ENCODE measurements at places on chromosomes 1 and 21. TPM values are rescaled to one million over a fixed set of nuclear protein-coding genes. Genes with fewer than 3 reads are reported as not detected.

Gene KRTAP19-1
- not detected for total RNA-seq

Gene KRTAP11-1
- total RNA-seq, result not detected

Gene AMIGO1
- total RNA-seq, result 4.9 TPM

Gene CFHR5
- not detected for total RNA-seq

Gene UBL4B
- total RNA-seq, result not detected

Gene SH2D1B
- total RNA-seq, result not detected

Gene FAM78B
- 0.36 TPM for total RNA-seq

Gene ARF1
- total RNA-seq, result 317 TPM

Gene CLDN17
- not detected for total RNA-seq

Gene ARHGEF16
- 0.66 TPM for total RNA-seq

Gene FCRL4
- total RNA-seq, result not detected

Gene CLCA4
- total RNA-seq, result not detected

Gene EIF3I
- total RNA-seq, result 240 TPM

Gene AMPD1
- not detected for total RNA-seq

Gene PRDM15
- total RNA-seq, result 5.8 TPM

Gene AGMAT
- total RNA-seq, result 0.52 TPM

Gene MROH7
- total RNA-seq, result 0.73 TPM

Gene ILDR2
- total RNA-seq, result 0.13 TPM

Gene NBPF10
- 2.8 TPM for total RNA-seq

Gene TFF1
- total RNA-seq, result not detected

Gene GBP7
- not detected for total RNA-seq

Gene VSIG8
- total RNA-seq, result 0.07 TPM

Gene MX1
- total RNA-seq, result 3.1 TPM

Gene SYT2
- under 0.01 TPM for total RNA-seq

Gene PLOD1
- total RNA-seq, result 1,597 TPM

Gene ANXA9
- total RNA-seq, result not detected

Gene UBE2J2
- 37.5 TPM for total RNA-seq

Gene BATF3
- total RNA-seq, result 3.4 TPM

Gene AIM2
- total RNA-seq, result not detected

Gene VPS72
- total RNA-seq, result 27.1 TPM

Gene CTBS
- 22.9 TPM for total RNA-seq

Gene ZNF697
- 14.5 TPM for total RNA-seq

Gene NID1
- 175 TPM for total RNA-seq

Gene BCL2L15
- 0.03 TPM for total RNA-seq

Gene CYYR1
- under 0.01 TPM for total RNA-seq

Gene PLA2G2D
- total RNA-seq, result not detected

Gene FCRL5
- not detected for total RNA-seq

Gene HUNK
- total RNA-seq, result not detected

Gene KISS1
- total RNA-seq, result not detected

Gene RLF
- 38.9 TPM for total RNA-seq

Gene OR2T29
- total RNA-seq, result not detected

Gene TSPAN1
- 0.73 TPM for total RNA-seq

Gene AK5
- total RNA-seq, result 37.0 TPM
